ENCODE measurements at places on chromosomes 2 and 18.
A peak's percentile ranks its signal among the peaks of the same experiment; 100 is the strongest.

- peak; percentile 12 for DNase-seq
Measured at GRCh38 chr2:38218591-38218991, 142.6 kb upstream of the CYP1B1 start.

DNA sequence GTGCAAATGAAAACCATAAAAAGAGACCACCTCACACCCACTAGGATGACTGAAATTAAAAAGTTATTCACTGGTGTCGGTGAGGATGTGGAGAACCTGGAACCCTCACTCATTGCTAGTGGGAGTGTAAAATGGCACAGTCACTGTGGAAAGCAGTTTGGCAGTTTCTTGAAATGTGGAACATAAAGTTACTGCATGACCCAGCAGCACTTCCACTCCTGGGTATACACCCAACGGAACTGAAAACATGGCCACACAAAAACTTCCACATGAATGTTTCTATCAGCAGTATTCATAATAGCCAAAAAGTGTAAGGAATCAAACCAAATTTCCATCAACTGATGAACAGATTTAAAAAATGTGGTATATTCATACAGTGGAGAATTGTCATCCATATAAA, 65.1 kb upstream of the SLC66A3 start:
- DNase-seq: no peak

DNA sequence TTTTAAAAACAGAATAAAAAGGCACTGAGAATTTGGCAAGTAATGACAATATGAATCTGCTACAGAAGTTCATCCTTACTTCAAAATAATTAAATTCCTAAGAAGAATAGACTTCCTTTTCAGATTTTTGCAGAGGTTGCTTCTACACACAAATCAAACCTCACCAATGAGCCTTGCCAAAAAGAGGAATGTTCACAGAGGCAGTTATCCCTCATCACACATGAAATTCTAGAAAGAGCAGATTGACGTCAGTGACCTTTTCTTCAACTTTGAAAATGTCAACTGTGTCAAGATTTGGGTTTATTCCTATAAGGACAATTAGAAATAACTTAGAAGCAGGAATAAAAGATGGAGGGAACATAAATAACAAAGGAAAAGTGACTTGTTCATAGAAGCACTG, 64.6 kb downstream of the MBD2 start:
- DNase-seq: no peak

GRCh38 chr2:169510496-169510895, 994 bp downstream of the KLHL41 start:
- DNase-seq: no peak

GRCh38 chr18:11366410-11366809, 217.0 kb upstream of the PIEZO2 start:
- peak; percentile 52 for DNase-seq
